ENCODE measurements at places on chromosomes 7 and 10.

DNA sequence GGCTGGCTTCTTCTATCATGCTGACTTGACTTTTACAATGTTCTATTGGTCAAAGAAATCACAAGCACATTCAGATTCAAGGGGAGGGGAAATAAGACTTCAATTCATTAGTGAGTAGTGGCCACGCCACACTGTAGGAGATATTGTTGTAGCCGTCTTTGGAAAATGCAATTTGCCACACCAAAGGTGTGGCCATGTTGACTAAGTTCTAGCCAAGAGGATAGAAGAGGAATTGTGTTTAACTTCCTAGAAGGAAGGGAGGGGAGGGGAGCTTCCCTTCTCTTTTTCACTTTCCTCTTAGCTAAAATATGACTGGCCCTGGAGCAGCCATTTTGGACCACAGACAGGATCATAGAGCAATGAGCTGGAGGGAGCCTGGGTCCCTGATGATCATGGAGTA is 3.4 kb upstream of the PRKAR2B start:
- DNase-seq: no peak

DNA sequence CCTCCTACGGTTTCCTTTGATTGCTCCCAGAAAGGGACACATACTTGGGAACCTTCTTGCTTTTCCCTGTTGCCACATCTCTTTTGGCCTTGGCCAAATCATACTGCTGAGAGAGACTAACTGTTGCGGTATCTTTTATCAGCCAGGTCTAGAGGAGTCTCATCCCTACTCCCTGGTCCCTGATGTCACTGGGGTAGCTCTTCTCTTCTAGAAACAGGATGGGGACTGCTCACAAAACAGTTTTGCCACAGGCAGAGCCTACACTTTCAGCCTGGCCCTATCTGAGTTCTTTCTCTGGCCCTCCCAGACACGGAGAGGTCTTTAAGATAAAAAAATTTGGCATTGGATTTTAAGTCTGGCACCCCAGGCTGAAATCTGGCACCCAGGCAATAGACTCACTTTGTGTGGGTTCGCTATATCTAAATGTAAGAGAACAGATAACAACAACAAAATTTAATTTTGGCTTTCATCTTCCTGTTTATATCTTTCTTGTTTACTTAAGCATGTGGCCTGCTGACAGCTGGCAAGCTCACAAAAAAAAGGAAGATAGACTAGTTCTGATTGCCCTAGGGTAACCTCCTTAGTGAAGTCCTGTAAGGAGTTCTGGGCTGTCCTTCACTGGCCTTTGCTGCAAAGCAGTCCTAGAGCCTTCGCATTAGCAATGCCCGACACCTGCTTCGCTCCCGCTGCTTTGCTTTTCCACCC is 228.3 kb upstream of the NPVF start:
- DNase-seq: no peak

GRCh38 chr7:46607176-46607575 is 686.1 kb upstream of the IGFBP3 start:
- no peak for DNase-seq

- DNase-seq: peak; percentile 30
These were observed 25.9 kb downstream of the SFXN4 start for GRCh38 chr10:119139464-119140067.

DNA sequence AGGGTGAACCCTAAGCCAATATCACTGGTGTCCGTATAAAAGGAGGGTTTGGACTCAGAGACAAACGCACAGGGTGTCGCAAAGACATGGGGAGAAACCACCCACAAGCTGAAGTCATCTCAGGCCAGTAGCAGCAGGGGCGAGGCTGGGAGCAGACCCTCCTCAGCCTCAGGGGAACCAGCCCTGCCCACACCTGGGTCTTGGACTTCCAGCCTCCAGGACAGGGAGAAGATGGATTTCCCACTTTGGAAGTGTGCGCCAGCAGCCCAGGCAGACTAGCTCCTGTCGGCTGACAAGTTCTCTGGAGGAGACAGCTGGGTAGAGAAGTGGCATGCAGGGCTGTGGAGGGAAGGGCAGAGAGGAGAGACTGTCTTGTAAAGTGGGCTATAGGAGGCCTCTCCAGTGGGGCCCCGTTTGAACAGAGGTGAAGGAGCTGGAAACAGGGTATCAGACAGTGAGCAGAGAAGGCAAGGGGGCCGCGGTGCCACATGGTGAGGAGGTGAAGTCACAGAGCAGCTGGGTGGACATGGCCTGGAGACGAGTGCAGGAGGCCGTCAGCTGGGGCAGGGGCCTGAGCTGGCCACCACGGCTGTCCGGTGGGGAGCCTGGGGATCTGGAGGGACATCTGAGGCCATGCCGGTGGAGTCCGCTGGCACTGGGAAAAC is 475.6 kb downstream of the PTPRN2 start:
- DNase-seq: no peak

GRCh38 chr7:155124706-155125105 is 54.6 kb downstream of the HTR5A start:
- DNase-seq: no peak

DNA sequence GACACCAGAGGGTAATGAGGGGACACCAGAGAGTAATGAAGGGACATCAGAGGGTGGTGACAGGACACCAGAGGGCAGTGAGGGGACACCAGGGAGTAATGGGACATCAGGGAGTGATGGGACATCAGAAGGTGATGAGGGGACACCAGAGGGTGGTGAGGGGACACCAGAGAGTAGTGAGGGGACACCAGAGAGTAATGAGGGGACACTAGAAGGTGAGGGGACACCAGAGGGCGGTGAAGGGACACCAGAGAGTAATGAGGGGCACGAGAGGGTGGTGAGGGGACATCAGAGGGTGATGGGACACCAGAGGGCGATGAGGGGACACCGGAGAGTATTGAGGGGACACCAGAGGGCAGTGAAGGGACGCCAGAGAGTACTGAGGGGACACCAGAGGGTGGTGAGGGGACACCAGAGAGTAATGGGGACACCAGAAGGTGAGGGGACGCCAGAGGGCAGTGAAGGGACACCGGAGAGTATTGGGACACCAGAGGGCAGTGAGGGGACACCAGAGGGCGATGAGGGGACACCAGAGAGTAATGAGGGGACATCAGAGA is 10.6 kb downstream of the NACAD start:
- no peak for DNase-seq

DNA sequence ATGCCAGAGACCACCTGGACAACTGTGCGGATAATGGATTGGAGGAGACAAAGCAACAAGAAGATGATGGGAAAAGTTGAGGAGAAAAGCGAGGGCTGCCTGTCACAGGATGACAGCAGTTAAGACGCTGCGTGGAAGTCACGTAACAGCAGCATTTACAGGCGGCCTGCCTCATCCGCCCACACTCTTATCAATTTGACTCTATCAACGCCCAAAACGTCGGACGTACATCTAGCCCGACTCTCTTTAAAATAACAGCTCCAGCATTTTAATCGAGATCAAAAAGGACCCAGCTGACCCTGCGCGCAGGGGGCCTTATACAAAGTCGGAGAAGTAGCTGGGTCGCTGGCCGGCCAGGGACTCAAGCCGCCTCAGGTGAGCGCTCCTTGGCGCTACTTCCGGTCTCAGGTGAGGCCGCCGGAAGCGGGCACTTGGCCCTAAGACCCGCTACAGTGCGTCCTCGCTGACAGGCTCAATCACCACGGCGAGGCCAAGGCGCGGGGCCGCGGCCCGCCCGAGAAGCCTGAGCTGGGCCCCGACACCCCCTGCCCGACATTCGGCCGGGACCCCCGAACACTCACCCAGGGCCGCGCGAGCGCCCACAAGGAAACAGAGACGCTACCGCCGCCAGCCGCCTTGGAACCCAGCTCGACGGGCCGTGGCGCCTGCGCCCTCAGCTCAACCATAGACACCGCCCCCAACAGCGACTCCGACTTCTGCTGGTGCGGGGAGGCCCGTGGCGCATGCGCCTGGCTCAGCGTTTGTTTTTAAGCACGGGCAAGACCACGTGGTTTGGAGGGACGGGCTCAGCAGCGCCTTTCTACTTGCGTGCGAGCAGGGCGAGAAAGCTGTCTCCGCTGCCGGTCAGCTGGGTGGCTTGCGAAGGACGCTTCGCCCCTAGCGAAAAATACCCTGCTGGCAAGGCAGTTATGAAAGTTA is at the start of gene ERCC6:
TSS of gene ERCC6 (minus strand) at position 741 of the 939 bp plus-strand sequence.
- peak; percentile 94 for DNase-seq

DNA sequence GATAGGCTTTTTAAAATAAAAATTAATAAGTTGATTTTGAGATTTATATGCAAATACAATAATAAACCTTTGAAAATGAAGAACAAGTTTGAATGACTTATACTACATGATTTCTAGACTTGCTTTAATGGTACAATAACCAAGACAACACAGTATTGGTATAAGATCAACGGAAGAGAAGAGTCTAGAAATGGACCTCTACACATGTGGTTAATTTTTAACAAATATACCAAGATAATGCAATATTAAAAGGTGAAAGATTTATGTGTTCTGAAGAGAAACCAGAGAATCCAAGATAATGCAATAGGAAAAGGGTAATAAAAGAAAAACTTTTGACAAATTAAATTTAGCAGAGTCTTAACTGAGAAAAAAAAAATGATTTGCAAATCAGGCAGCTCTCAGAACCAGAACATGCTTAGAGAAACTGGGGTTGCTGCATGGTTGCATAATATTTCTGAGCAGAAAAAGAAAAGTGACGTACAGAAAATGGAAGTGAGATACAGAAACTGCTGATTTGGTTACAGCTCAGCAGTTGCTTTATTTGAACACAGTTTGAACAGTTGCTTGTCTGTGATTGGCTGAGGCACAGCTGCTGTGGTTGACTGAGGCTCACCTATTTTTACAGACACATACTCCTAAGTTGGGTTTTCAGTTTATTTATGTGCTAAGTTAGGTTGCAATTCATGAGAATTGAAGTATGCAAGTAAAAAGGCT is 365.9 kb downstream of the CRPPA start:
- DNase-seq: no peak

Data from stimulated activated CD4-positive, alpha-beta T cell treated with anti-CD3 and anti-CD28 coated beads, Interleukin-12 subunit alpha, Interleukin-12 subunit beta, amount 100 ng/mL, for 4 hours (primary cell).